Left renal cortex interstitium (tissue), 4 donors: ENCODE measurements at places on chromosomes 1 and 21.

DNA sequence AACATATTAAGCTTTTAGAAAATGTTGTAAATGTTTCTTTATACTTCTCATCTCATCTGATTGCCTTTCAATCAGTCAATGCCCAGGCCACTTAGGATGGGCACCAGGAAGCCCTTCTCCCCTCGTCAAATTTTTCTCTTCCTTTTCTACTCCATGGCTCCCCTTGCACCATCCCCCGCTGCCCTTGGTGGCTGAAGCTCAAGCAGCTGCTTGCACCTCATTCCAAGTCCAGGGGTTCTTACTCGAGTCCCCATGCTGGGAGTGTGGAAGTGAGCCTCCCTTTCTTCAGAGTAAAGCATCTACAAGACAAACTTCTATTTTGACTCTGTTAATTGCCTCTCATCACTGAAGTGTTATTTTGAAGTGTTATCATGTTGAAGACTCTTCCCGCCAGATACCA lies 39.7 kb upstream of the KRTAP11-1 start:
- no peak for DNase-seq

- no peak for DNase-seq
These were observed 23.4 kb downstream of the CTBS start for GRCh38 chr1:84550826-84551225.

DNA sequence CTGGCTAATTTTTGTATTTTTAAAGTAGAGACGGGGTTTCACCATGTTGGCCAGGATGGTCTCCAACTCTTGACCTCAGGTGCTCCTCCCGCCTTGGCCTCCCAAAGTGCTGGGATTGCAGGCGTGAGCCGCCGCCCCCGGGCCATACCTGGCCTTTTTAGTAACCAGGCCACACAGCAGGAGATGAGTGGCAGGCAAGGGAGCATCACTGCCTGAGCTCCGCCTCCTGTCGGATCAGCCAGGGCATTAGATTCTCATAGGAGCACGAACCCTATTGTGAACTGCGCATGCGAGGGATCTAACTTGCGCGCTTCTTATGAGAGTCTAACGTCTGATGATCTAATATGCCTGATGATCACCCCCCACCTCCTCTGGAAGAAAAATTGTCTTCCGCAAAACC lies 308.7 kb upstream of the PRMT6 start:
- no peak for DNase-seq

DNA sequence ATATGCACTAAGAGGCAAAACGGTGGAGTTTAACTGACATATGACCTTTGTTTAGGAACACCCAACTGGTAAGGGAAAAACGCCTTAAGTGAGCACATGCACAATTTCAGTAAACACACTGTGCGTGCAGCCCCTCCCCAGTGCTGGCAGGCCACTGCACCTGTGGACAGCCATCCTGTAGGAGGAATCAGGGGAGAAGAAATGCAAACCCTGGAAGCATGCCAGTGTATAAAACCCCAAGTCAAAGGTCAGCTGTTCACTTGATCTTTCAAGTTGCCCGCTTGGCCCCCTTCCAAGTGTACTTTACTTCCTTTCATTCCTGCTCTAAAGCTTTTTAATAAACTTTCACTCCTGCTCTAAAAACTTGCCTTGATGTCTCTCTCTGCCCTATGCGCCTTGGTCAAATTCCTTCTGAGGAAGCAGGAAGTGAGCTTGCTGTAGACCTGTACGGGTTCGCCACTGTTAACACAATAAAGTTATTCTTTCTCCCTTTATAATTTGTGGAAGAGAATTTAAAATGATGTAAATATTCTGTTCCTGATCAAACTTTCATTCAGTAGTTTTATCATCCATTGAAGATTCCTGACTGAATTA lies 31.8 kb downstream of the USP25 start:
- no peak for DNase-seq

- DNase-seq, result no peak
These were observed 207.2 kb upstream of the KIAA0040 start for GRCh38 chr1:175399795-175400194.

GRCh38 chr21:44049182-44049581 lies 37.1 kb downstream of the TRAPPC10 start:
- DNase-seq, result no peak

DNA sequence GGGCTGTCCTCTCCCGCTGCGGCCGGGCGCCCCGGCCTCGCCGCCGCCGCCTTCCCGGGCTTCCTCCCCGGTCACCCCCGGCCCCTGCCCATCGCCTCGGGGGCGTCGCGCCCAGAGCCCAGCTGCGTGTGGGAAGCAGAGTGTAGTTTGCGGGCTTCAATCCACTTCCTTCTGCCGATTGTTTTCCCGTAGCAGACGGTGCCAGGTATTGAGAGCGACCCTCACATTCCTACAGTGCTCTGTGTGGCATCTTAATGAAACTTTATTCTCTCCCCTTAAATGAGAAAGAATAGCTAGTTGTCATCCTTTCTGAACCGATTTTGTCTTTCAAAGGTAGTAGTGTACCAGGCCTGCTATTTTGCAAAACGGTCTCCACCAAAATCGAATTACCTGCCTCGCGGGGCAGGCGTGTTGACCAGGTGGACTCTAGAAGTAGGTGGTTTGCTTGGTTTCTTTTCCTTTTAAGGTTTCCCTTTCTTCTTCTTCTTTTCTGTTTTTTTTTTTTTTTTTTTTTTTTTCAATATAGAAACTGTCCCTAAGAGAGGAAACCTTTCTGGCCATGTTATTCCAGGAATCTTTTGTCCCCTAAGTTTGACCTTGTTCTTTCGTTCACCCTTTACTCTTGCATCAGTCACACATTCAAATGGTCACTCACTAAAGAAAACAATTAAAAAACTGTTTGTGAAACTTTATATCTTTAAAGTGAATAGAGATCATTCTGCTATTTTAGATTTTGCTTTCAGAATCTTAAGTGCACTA lies 881 bp downstream of the USP25 start:
- DNase-seq, result no peak

- DNase-seq, result no peak
These were observed 4.9 kb upstream of the COL6A2 start for GRCh38 chr21:46092811-46093667.

DNA sequence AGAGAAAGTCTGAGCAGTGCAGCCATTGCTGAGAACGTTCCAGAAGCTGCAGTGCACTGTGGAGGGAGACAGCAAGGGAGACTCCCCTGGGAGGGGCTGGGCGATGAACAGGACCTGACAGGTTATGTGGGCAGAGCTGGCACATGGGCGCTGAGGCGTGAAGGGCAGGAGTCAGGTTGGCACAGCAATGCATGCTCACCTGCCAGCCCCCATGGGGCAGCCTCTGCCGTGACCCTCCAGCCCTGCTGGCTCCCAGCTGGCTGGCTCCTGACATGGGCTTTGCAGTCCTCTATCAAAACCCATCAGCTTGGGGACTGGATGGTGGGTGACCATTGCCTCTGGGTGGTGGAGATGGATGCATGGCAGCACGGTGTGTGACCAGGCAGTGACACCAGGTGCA lies 300.3 kb downstream of the CAMTA1 start:
- DNase-seq, result no peak

DNA sequence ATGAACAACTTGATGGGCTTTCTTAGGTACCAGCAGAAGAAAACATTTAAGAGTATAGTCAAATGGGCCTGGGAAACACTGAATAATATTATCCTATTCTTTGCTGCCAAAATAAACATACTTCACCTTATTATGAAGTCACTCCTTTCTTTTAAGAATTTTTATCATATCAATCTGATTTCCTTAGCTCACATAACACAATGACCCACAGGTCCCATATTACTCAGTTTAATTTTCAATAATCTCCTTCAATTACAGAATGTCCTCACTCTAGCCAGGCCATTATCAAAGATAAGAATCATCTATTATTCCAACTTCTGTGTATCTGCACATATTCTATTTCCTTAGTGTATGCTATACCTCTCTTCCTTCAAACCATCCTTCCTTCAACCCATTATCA lies 63.0 kb downstream of the PIGK start:
- DNase-seq, result no peak

DNA sequence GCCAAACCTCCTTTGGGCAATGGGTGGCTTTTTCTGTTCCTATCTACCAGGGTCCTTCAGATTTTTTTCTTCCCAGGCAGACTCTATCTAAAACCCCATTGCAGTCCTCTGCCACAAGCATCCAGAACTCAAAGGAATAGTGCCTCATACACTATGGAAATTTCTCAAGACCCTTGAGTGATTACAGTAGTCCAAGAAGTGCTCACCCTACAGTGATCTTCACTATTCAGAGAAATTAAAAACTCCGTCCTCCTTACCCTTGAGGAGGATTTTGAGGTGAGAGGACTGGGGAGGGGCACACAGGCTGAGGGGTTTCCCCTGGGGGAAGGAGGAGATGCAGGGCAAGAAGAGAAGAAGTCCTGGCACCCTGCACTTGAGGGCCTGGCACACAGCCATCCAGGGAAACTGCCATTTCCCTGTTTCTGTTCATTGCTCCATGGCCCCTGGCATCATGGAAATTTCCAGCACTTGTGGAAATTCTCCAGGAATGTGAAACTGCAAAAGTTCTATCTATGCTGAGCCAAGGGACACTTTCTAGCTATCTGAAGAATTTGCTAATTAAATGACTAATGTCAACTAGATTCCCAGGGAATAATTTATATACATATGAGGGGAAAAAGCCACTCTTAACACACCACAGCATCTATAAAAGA lies 102.5 kb upstream of the ATP1B1 start:
- no peak for DNase-seq

GRCh38 chr21:44418876-44419230 lies 36.5 kb upstream of the LRRC3 start:
- DNase-seq, result no peak

GRCh38 chr1:245528258-245528635 lies 373.5 kb downstream of the KIF26B start:
- no peak for DNase-seq

GRCh38 chr1:232247669-232248068 lies 382.3 kb downstream of the SIPA1L2 start:
- DNase-seq, result no peak

DNA sequence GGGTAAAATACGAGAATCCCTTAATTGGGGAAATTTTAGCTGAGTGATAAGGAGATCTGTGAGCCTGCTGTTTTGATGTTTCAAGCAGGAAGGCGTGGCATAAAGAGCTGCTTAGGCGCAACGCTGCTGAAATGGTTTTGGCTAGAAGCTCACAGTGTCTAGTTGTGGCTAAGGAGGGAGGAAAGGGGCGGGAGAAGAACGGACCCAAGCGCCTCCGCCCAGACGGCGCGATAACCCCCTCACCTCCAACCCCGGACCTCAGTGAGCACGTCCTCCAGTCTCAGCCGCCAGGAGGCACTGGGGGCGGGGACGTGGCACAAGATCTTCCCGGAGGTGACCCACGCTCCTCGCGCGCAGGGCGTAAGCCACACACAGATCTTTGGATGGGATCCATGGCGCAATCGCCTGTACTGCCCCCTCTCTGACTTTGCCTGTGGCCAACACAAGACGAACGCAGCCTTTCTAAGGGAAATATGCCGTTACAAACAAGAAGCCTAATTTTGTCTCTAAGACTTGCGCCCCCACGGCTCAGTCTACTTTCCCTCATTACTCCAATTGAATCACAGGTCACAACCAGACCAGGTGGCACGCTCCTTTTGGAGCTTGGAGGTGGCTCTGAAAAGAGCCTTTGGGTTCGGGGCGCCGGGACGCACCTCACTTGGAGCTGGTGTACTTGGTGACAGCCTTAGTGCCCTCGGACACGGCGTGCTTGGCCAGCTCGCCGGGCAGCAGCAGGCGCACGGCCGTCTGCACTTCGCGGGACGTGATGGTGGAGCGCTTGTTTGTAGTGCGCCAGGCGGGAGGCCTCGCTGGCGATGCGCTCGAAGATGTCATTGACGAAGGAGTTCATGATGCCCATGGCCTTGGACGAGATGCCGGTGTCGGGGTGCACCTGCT lies 23.4 kb upstream of the RNF187 start:
- no peak for DNase-seq

DNA sequence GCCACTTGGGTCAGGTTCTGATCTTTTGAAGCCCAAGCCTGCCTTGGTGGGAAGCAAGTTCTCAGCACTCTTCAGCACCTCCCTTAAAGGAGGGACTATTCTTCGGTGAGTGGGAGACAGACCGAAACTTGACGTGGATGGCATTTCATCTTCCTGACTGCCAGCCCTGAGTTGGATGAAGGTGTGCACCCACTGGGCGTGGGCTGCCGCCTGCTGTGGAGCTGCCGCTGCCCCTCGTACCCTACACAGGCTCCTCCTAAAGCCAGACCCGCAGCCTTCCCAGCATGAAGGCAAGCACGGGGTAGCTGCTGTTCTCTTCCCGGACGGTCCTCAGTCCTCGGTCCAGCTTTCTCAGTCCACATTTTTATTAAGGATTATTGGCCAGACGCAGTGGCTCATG lies 84.2 kb downstream of the SLC66A1 start:
- DNase-seq, result no peak

DNA sequence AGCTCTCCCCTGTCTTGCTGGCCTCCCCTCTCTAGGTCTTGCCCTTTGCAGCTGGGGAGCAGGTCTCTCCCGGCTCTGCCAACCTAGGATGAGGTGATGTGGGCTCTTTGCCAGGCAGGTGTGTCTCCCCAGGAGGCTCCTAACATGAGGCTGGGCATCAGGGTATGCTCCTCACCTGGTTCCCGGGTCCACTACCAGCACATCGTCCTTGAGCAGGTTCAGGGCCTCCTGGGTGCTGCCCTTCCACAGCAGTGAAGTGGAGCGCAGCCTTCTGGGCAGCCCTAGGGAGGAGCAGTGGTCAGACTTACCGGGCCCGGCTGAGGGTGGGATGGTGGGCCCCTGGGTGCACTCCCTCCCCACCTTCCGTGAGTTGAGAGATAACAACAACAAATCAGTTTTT lies 17.5 kb downstream of the LACTBL1 start:
- DNase-seq, result no peak

GRCh38 chr1:46021046-46021996 lies 111.1 kb downstream of the PIK3R3 start:
- no peak for DNase-seq

DNA sequence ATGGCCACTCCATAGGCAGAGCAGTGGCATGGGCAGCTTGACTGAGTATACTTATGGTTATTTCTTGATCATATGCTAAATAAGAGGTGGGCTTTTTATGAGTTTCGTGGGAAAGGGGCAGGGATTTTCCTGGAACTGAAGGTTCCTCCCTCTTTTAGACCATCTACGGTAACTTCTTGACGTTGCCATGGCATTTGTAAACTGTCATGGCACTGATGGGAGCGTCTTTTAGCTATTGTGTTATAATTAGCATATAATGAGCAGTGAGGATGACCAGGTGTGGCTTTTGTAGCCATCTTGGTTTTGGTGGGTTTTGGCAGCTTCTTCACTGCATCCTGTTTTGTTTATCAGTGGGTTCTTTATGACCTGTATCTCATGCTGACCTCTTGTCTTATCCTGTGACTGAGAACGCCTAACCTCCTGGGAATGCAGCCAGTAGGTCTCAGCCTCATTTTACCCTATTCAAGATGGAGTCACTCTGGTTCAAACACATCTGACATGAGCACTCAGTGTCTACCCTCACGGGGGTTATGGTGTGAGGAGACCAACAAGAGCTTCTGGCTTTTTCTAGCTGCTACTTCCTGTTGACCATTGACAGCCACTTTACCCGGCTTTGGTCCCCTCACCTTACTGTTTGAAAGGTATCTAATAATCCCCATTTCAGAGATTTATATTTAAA lies 71.7 kb downstream of the GALNT2 start:
- DNase-seq, result no peak

GRCh38 chr1:209480345-209480744 lies 103.2 kb upstream of the CAMK1G start:
- no peak for DNase-seq
